ENCODE measurements at places on chromosomes 2 and 18.

DNA sequence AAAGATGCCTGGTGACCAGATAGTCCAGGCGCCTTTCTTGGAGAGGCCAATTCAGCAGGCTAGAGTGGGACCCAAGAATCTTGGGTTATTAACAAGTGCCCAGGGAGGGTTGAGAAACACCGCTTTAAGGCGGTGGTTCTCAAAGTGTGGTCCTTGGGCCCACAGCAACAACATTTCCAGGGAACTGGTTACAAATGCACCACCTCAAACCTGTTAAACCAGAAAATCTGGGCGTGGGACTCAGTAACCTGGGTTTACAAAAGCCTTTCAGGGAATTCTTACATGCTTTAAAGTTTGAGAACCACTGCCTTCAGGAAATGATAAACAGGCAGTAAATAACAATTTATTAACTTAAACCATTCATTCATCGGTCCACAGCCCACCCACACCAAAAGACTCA is 92.5 kb downstream of the SP3 start:
- no peak for DNase-seq

DNA sequence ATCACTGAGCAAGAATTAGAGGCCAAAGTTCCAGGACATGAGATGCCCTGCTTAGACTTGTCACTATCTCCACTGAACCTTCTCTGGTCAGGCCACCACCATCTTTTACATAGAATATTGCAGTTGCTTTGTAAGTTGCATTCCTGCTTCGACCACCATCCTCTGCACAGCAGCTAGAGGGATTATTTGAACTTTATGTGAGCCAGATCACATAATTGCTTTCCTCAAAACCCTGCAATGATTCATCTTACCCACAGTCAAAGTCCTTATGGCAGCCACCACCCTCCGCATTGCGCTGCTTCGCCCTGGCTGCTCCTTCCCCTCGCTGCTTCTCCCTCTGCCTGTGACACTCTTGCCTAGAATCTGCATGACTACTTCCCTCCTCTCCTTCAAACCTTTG is 111.3 kb downstream of the EML6 start:
- no peak for DNase-seq

DNA sequence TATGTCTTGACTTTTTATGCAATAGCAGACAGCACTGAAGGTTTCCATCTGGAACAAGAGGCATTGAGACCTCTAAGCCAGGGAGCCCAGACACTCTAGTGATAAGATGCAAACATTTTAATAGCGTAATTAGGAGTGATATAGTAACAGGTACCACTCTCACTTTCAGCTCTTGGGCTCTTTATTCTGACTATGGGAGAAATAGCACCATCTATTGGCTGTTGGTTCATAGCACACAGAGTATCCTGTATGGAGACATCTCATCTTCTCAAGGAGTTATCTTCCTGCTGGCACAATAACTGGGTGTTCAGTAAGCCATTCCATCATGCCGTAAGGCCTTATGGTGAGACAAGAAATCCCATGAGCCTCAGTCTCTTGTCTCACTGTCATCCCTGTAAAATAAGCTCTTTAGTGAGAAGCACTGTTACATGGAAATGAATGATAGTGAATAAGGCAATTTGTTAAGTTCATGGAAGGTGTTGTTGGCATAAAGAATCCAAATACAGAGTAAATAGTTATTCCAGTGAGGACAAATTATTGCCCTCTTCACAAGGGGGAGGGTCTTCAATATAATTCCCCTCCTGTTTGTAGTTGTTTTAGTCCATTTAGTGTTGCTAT is 48.3 kb downstream of the THUMPD2 start:
- DNase-seq: no peak

GRCh38 chr2:9002637-9003365 is 683 bp downstream of the MBOAT2 start:
- DNase-seq: peak; percentile 74

GRCh38 chr18:75161256-75162028 is 47.5 kb downstream of the PTGR3 start:
- no peak for DNase-seq

DNA sequence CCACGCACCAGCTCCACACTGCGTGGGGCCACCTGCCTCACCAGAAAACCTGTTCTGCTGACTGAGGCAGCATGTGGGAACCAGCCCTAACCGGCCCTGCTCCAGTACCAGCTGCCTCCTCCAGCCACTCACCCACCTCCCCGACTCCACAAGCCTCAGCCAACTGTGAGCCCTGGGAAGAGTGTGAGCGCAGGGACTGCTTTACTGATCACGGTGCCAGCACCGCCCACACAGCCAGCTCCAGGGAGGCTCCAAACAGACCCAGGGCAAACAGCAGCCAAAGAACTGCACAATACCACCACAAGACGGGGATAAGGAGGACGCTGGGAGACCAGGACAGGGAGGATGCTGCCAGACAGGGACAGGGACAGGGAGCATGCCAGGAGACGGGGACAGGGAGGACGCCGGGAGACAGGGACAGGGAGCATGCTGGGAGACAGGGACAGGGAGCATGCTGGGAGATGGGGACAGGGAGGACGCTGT is 28.4 kb downstream of the EIPR1 start:
- peak; percentile 59 for DNase-seq

GRCh38 chr2:239496700-239497099 is 95.9 kb upstream of the HDAC4 start:
- DNase-seq: no peak

DNA sequence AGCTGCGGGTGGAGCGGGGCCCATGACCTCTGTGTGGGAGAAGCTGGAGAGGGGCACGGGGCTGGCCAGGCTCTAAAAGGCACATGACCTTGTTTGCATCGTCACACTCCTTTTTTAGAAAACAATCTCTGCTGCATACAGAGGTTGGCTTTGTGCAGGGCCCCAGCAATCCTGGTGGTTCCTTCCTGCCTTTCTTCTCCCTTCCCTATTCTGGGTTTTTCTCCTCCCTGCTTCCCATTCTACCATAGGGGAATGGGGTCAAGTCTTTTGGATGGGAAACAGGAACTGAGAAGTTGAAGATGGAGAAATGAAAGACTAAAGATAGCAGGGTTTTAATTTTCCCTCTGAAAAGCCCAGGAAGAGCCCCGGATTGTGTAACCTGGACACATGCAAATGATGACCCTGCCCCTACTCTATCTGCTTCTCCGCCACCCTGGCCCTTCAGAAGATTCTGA is 53.9 kb downstream of the ASAP2 start:
- no peak for DNase-seq

All from kidney (tissue), 22 donors.